ENCODE measurements at places on chromosomes 7 and 10.

- DNase-seq: no peak
These were observed 76.1 kb downstream of the CUX1 start for GRCh38 chr7:101893341-101894082.

GRCh38 chr10:61993711-61994401, 92.4 kb downstream of the ARID5B start:
- DNase-seq: no peak

DNA sequence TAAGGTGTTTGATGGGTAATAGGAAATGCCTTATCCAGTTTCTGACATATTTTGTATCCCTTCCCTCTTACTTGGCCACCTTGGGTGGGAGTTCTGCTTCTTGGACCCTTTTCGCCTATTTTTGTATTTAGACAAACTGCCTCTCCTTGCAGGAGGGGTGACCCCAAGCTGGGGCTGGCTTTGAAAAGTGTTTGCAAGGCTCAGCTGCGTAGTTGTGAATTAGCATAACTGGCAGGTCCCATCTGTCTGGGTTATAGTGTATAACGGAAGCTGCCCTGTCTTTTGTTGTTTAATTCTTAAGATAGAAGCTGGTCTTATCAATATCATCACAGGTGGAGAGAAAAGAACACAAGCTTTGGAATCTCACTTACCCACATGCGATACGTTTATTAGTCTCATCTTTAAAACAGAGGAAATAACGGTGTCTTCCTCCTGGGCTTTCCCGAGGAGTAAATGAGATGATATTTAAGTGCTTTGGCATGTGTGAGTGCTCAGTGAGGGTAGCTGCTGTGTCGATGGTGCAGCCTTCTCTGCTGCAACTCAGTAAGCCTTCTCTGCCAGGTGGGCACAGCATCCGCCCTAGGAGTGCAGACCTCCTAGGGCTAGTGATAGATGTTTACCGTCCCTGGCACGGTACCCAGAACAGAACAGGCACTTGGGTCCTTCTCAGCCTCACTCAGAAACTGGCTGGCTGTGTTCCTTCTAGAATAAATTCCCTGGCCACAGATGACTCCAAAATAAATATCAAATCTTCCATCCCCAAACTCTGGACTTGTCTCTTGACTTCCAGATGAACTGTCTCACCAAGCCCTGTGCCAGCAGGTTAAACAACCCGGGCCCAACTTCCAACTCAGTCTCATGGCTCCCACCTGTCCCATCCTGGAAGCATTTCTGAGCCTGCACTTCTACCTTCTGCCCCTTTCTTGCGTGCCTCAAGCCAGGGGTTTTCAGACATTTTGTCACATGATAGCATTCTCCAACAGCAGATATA, 227.3 kb downstream of the GFRA1 start:
- DNase-seq: no peak

GRCh38 chr7:80450621-80451308, 61.1 kb downstream of the GNAT3 start:
- DNase-seq: no peak

DNA sequence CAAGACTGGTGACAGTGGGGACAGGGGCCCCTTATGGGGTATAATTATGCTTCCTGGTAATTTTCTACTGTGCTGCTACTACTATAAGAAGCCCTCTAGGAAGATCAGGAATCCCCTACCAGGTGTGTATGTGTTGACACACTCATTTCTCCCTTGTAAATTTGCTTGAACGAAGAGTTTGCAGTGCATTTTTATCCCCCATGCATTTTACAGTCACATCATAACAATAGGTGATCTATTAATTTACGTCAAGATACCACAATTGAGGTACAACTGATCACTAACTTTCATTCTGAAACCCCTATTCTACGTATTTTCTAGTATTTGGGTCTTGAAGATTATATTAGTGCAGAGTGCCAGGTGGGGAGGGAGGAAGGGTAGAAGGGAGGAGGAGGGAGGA, 252.2 kb downstream of the NSUN6 start:
- DNase-seq: no peak

DNA sequence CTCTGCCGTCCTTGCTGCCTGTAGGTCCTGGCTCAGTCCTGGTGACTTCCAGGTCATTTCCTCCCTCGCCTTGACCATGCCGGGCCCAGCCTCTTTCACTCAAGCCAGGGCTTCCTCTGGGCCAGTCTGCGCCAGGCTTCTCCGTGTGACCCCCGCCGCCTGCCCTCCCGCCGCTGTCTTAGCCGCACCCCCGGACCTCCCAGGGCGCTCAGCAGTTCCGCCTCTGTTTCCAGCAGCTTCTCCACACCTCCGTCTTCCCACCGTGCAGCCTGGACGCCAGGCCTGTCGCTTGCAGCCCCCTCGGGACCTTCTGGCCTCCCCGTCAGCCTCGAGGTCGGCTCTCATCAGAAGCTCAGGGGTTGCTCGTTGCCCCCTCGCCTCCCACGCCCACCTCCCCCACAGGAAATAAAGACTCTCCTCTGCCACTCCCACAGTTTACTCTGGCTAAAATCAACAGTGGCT, 123.0 kb upstream of the FZD8 start:
- no peak for DNase-seq

DNA sequence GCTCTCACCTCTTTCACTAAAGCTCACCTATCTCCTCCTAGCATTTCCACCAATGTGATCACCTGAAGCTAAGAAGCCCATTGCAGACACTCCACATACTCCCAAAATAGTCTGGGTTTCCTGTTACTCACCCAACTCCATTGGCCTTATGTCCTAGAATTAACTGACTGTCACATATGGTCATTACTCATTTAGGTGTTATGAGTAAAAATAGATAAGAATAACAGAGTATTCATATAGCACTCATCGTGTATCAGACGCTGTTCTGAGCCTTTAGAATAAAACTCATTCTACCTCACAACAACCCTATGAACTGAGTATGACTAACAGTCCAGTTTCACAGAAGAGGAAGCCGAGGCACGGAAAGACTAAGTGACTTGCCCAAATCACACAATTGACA, 174.2 kb upstream of the NPVF start:
- DNase-seq: no peak

GRCh38 chr10:67107670-67108069, 181.8 kb downstream of the LRRTM3 start:
- DNase-seq: no peak

GRCh38 chr7:4282434-4283223, 399.5 kb upstream of the FOXK1 start:
- DNase-seq: no peak
